ENCODE measurements at places on chromosomes 2 and 18. TPM values are rescaled to one million over a fixed set of nuclear protein-coding genes. Genes with fewer than 3 reads are reported as not detected.

DNA sequence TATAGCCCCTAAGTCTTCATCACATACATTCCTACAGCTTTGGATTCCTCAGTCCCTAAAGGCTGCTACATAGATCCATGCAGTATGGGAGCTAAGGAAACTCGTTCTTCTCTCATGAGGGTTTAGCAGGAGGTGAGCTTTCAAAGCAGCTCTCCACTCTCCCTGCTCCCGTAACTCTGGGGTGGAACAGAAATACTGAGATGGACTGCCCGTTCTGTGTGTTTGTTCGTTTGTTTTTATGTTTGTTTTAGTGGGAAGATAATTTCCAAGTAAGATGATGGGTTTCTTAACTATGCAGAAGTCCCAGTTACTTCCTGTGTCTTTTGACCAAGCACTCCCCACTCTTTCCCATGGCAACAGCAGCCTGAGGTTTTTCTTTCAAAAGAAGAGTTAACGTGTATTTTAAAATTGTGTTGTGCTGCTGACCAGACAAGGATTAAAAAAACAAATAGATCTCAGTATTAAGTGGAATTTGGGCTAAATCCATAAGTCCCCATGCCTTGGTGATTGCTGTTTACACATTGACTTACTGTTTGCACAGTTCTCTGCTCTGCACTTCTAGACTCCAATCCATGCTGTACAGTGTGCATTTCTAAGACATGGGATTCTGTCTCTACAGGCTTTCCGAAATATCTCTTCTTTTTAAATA, 156.4 kb upstream of the SH3BP4 start:
- no peaks in the 10 kb centered on the region for H3K27me3 ChIP-seq
- H3K4me3 ChIP-seq = no peak overlapping the region
- no peak for DNase-seq
- no peak overlapping the region for H3K27ac ChIP-seq
- no peaks in the 10 kb centered on the region for H3K4me1 ChIP-seq

The COLEC11 gene
- polyA plus RNA-seq = 9.2 TPM

The GALR1 gene
- 0.02 TPM for polyA plus RNA-seq

DNA sequence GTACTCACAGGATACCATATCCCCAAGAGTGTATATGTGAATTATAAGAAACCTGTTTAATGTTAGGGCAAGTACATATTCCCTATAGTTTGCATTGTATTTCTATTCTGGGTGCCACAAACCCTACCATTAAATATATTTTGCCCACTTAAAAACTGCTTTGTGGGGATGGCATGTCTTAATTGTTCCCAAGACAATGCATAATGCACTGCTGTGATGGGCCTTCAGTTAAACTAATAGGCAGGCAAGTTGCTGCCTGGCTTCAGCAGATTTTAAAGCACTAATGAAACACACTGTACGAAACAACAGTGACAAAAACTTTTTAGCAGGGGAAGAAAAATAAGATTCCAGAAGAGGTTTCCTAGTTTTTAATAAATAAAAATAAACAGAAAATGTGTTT, 104.8 kb upstream of the VRK2 start:
- H3K4me1 ChIP-seq = no peaks in the 10 kb centered on the region
- no peak for DNase-seq
- H3K27me3 ChIP-seq = no peaks in the 10 kb centered on the region
- no peak overlapping the region for H3K27ac ChIP-seq
- H3K4me3 ChIP-seq = no peak overlapping the region

The TSPYL6 gene
- polyA plus RNA-seq = 0.02 TPM

GRCh38 chr2:206915121-206915520, 24.2 kb upstream of the CPO start:
- H3K27ac ChIP-seq = no peak overlapping the region
- no peaks in the 10 kb centered on the region for H3K27me3 ChIP-seq
- no peaks in the 10 kb centered on the region for H3K4me1 ChIP-seq
- DNase-seq = no peak
- no peaks in the 10 kb centered on the region for H3K36me3 ChIP-seq

DNA sequence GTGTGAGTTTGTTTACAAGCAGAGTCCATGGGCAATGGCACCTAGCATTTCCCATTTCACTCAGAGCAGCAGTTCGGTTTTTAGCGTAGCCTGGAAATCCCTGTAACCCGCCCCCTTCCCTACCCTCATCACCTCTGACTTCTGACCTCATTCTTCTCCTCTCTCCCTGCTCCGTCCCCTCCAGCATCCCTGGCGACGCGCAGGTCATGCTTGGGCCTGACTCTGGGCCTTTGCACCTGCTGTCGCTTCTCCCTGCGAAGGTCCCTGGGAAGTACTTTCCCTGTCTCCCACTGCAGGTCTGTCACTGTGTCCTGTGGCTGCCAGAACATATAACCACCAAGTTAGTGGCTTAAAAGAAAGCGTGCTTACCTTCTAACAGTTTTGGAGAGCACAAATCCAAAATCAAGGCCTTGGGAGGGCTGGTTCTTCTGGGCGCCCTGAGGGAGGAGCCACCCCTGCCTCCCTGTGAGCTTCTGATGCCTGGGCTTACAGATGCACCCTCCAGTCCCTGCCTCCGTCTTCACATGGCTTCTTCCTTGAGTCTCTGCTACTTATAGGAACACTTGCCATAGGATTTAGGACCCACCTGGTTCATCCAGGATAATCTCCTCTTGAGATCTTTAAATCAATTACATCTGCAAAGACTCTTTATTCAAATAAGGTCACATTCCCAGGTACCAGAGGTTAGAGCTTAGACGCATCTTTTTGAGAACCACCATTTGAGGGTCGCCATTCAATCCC, 8.1 kb upstream of the RAB17 start:
- H3K4me1 ChIP-seq = peaks cover 7% of the 10 kb centered on the region
- no peaks in the 10 kb centered on the region for H3K27me3 ChIP-seq

- H3K36me3 ChIP-seq = no peaks in the 10 kb centered on the region
- H3K4me1 ChIP-seq = no peaks in the 10 kb centered on the region
- H3K27ac ChIP-seq = no peak overlapping the region
- no peak overlapping the region for H3K4me3 ChIP-seq
- DNase-seq = no peak
- no peaks in the 10 kb centered on the region for H3K27me3 ChIP-seq
These were observed 633.2 kb downstream of the FBXO15 start for GRCh38 chr18:73514449-73514848.

The CHPF gene
- polyA plus RNA-seq = 17.5 TPM

DNA sequence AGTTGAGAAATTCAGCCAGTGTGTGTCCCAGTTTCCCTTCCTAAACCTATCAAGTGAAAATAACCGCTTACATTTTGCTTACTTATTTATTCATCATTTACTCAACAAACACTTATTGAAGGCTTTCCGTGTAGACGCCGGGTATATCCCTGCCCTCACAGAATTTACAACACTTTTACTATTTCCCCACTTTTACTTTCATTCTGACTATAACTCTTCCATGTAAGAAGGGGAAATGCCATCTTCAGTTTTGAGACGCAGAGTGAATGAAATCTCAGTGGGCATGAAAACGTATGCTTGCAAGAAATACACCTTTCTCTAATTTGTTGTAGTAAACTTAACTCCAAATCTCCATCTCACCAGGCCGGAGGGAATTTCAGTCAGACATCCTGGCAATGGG, 251.0 kb upstream of the CHAC2 start:
- H3K4me1 ChIP-seq = no peaks in the 10 kb centered on the region
- H3K4me3 ChIP-seq = no peak overlapping the region
- DNase-seq = no peak
- H3K36me3 ChIP-seq = no peaks in the 10 kb centered on the region
- H3K27me3 ChIP-seq = no peaks in the 10 kb centered on the region
- no peak overlapping the region for H3K27ac ChIP-seq

- peaks cover 15% of the 10 kb centered on the region for H3K4me1 ChIP-seq
- H3K27ac ChIP-seq = no peak overlapping the region
- H3K27me3 ChIP-seq = no peaks in the 10 kb centered on the region
- H3K36me3 ChIP-seq = peaks cover 2% of the 10 kb centered on the region
- H3K4me3 ChIP-seq = no peak overlapping the region
- no peak for DNase-seq
These were observed 5.7 kb downstream of the KLHL23 start for GRCh38 chr2:169739351-169739750.

The GKN2 gene
- polyA plus RNA-seq = 0.75 TPM

- H3K4me3 ChIP-seq = no peak overlapping the region
- H3K4me1 ChIP-seq = no peaks in the 10 kb centered on the region
- no peak for DNase-seq
- no peaks in the 10 kb centered on the region for H3K36me3 ChIP-seq
- no peaks in the 10 kb centered on the region for H3K27me3 ChIP-seq
These were observed 335.3 kb downstream of the TNS1 start for GRCh38 chr2:217667512-217667911.

The C1GALT1C1L gene
- polyA plus RNA-seq = 0.48 TPM

DNA sequence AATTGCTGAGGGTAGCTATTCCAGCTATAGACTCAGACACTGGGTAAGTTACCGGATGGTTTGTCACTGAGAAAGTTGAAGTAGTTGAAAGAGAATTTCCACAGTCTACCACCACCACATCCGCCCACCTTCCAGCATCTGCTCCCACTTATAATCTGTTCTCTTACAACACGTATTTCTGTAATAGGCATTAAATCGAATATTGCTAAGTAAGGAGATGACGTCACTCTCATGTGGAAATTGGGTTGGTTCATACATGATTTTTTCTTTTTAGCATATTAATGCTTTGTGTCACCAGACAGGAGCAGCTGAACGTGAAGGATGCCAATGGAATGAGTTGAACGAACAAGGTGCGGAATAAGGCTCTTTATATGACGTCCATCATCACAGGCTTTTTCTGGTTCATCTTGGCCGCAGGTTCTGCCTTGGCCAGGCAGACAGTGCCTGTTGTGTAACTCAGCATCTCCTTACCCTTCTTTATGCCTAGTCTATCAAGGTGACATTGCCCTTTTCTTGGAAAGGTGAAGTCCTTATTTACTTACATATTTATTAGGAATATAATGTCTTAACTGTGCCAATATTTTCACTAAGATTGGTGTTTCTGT, 45.9 kb downstream of the THUMPD2 start:
- no peak overlapping the region for H3K4me3 ChIP-seq
- H3K27ac ChIP-seq = no peak overlapping the region
- H3K27me3 ChIP-seq = no peaks in the 10 kb centered on the region

GRCh38 chr2:210844016-210844415, 287.6 kb downstream of the CPS1 start:
- no peak overlapping the region for H3K27ac ChIP-seq
- no peaks in the 10 kb centered on the region for H3K27me3 ChIP-seq
- DNase-seq = no peak
- no peaks in the 10 kb centered on the region for H3K4me1 ChIP-seq
- no peaks in the 10 kb centered on the region for H3K36me3 ChIP-seq
- no peak overlapping the region for H3K4me3 ChIP-seq

The DYNAP gene
- 0.14 TPM for polyA plus RNA-seq

DNA sequence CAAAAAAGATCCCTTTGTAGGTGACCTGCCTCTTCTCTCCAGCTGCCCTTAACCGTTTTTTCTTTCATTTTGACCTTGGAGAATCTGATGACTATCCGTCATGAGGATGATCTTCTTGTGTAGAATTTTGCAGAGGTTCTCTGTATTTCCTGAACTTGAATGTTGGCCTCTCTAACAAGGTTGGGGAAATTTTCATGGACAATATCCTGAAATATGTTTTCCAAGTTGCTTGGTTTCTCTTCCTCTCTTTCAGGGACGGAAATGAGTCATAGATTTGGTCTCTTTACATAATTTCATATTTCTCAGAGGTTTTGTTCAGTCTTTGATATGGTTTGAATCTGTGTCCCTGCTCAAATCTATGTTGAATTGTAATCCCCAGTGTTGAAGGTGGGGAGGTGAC, 34.0 kb downstream of the ZC3H8 start:
- no peak overlapping the region for H3K27ac ChIP-seq
- DNase-seq = no peak
- H3K36me3 ChIP-seq = peaks cover 21% of the 10 kb centered on the region
- H3K4me1 ChIP-seq = no peaks in the 10 kb centered on the region
- no peaks in the 10 kb centered on the region for H3K27me3 ChIP-seq

- peaks cover 2% of the 10 kb centered on the region for H3K27me3 ChIP-seq
- peak; percentile 60 for DNase-seq
- H3K4me1 ChIP-seq = peaks cover 42% of the 10 kb centered on the region
- H3K27ac ChIP-seq = peak overlapping the region; percentile 92
- H3K36me3 ChIP-seq = no peaks in the 10 kb centered on the region
These were observed 667 bp downstream of the TRIB2 start for GRCh38 chr2:12717191-12718014.

The UGT1A9 gene
- polyA plus RNA-seq = 0.27 TPM

The OSR1 gene
- polyA plus RNA-seq = 6.0 TPM

GRCh38 chr2:152425765-152426727, 91.1 kb downstream of the FMNL2 start:
- H3K27me3 ChIP-seq = no peaks in the 10 kb centered on the region
- no peaks in the 10 kb centered on the region for H3K36me3 ChIP-seq
- no peaks in the 10 kb centered on the region for H3K4me1 ChIP-seq
- no peak overlapping the region for H3K4me3 ChIP-seq
- no peak overlapping the region for H3K27ac ChIP-seq

The SERPINB2 gene
- polyA plus RNA-seq = 11.3 TPM

The PLA2R1 gene
- polyA plus RNA-seq = 2.7 TPM

DNA sequence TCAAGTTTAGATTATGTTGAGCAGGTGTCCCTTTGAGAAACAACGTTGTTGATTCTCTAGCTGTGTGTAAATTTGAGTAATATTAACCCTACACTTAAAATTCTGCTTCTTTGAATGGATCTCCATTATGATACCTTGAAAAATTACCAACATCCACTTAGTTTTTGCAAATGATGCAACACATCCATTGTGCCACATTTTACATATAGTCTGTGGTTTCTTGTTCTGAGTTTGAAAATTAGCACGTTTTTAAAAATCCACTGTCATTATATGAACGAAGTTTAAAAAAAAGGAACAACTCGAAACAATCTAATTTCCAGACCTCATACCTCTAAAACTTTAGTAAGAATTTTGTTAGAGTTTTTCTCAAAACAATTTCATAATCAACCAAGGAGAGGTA, 37.7 kb downstream of the PIK3C3 start:
- no peaks in the 10 kb centered on the region for H3K4me1 ChIP-seq
- H3K4me3 ChIP-seq = no peak overlapping the region
- H3K36me3 ChIP-seq = peaks cover 21% of the 10 kb centered on the region
- no peak for DNase-seq

The CHRNG gene
- 0.48 TPM for polyA plus RNA-seq

- no peaks in the 10 kb centered on the region for H3K36me3 ChIP-seq
- no peaks in the 10 kb centered on the region for H3K4me1 ChIP-seq
- no peak overlapping the region for H3K27ac ChIP-seq
- DNase-seq = no peak
These were observed 159.8 kb downstream of the TAF4B start for GRCh38 chr18:26386002-26386401.

The VWA3B gene
- polyA plus RNA-seq = 0.30 TPM

GRCh38 chr2:97712693-97713295, 582 bp upstream of the ZAP70 start:
- H3K36me3 ChIP-seq = peaks cover 28% of the 10 kb centered on the region
- H3K4me3 ChIP-seq = peak overlapping the region; percentile 64
- DNase-seq = no peak
- peak overlapping the region; percentile 85 for H3K27ac ChIP-seq
- H3K27me3 ChIP-seq = no peaks in the 10 kb centered on the region

DNA sequence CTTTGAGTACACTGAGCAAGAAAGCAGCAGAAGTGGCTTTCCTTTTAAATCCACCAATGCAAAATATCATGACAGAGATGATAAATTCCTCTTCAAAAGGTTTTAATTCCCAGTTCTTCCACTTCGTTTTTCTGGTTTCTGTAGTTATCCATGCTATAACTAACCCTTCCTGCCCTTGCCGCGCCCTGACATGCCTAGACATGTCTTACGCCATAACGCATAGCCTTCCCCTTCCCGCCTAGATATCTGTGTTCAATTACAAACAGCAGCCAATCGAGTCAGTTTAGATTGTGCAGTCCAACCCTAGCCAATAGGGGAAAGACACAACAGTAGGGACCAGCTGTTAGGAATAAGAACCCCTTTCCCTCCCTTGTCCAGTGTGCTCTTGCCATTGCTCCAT, 16.1 kb downstream of the PRPF40A start:
- H3K4me1 ChIP-seq = no peaks in the 10 kb centered on the region
- H3K27ac ChIP-seq = no peak overlapping the region
- no peak overlapping the region for H3K4me3 ChIP-seq
- peaks cover 11% of the 10 kb centered on the region for H3K36me3 ChIP-seq
- no peaks in the 10 kb centered on the region for H3K27me3 ChIP-seq

Measured in thymus (tissue), 14 donors.